Activated naive CD8-positive, alpha-beta T cell treated with anti-CD3 and anti-CD28 coated beads for 36 hours (primary cell): ENCODE measurements at places on chromosomes 13 and 19.

DNA sequence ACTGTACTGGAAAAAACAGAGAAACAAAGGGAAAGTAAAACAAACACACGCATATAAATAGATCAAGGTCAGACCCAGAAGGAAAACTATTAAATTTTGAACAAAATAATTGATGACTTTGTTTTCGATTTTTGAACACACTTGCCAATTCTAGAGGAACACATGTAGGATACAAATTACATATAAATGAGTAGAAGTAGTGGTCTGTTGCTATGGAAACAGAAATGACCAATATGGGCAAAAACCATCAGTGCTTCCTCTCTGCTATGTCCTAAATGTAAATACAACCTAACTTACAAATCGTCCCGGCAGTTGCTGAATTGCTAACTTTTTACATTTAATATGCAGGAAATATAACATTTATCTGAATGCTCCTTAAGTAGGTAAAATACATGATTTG lies 65.2 kb upstream of the POSTN start:
- no peak for DNase-seq

DNA sequence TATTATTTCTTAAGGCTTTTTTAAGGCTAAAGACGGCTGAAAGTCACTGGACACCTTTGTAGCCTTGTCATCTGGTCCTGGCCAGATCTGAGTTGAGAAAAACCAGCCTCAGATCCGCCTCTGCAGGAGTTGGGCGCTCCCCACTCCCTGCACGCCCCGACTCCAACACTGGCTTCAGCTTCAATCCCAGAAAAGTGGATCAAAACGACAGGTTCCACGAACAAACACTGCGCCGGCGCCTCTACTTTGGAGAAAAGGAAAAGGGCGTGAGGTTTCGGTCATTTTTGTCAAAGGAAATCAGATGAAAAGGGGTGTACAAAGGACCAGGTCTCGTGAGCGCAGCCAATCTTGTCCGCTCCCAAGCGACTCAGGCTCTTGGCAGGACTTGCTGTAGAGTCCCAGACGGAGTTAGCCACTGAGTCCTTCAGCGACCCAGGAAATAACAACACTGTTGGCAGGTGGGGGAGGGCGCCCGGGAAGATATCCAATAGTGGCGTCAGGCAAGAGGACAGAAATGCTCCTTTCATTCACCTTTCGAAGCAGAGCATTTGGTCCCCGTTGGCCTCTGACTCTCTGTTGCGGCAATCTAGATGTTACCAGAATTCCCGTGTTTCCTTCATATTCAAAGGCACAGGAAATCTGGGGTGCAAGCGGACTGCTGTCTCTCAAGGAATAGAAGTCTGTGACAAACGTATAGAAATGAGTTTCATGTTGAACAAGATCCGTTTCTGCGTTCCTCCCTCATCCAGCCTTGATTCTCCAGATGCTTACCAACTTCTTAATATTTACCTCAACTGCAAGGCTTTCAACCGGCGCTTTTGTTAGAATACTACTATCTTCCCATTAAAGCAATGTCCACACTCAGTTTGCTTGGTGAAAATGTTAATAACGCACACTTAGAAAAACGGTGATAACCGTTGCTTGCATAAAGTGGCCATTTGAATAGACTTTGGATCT lies 1.8 kb upstream of the CCNA1 start:
- no peak for DNase-seq

GRCh38 chr19:54460230-54461005 lies 3.2 kb downstream of the LENG9 start:
- DNase-seq: no peak

DNA sequence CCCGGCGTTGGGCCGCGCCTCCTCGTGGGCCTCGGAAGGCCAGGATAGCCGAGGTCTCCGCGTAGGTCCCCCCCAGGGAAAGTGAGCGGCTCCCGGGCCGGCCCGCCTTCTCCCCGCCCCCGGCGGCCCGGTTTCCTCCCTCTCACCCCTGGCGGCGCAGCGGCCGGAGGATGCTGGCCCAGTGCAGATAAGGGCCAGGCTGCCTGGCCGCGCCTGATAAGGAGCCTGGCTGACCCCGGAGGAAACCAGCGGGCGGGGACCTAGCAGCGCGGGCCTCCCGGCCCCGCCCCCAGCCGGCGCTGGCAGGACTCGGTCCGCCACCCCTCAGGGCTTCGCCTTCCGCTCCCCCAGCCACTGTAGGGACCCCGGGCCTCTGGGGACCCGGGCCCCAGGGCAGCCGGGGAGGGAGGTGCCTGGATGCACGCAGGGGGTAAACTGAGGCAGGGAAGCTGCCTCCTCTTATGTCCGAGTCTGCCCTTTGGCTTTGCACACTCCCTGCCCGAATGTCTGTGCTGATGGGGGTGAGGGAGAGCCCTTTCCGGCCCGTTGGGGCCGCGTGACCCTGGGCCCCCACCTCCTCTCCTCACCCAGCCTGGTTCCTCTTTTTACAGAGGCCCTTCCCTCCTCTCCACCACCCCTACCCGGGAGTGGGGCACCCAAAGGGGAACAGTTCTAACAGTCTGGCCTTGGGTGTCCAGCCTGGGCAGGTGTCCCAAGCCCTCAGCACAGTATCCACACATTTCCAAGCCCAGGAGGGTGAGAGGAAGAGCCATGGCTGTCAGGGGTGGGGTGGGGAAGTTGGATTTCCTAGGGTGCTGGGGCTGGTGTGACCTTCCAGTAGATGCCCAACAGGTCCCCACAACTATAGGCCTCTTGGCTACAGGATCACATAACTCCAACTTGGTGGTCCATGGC lies at the start of gene LYL1:
Gene LYL1 (minus strand): TSS at position 193 of the 915 bp plus-strand sequence. CDS start 1,687 bp downstream, outside the sequence.
- DNase-seq: peak; percentile 51

- no peak for DNase-seq
Measured at GRCh38 chr19:9407827-9408226, 27.5 kb downstream of the ZNF266 start.

DNA sequence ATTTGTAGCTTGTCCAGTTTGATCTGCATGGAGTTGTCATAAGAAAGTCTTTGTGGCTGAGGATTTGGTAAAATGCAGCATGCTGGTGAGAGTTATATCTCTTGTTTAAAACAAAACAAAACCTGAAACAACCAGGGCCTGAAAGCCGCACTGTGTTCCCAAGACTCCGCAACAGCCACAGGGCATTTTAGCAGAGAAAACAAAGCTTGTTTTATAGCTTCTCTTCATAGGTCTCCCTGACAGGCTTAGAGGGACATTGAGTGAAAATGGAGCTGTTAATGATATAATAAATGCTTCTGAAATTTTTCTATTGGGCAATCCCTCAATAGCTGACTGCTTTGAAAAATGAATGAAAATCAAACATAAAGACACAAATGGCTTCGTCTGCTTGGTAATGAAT lies 148.7 kb upstream of the RNF113B start:
- no peak for DNase-seq

DNA sequence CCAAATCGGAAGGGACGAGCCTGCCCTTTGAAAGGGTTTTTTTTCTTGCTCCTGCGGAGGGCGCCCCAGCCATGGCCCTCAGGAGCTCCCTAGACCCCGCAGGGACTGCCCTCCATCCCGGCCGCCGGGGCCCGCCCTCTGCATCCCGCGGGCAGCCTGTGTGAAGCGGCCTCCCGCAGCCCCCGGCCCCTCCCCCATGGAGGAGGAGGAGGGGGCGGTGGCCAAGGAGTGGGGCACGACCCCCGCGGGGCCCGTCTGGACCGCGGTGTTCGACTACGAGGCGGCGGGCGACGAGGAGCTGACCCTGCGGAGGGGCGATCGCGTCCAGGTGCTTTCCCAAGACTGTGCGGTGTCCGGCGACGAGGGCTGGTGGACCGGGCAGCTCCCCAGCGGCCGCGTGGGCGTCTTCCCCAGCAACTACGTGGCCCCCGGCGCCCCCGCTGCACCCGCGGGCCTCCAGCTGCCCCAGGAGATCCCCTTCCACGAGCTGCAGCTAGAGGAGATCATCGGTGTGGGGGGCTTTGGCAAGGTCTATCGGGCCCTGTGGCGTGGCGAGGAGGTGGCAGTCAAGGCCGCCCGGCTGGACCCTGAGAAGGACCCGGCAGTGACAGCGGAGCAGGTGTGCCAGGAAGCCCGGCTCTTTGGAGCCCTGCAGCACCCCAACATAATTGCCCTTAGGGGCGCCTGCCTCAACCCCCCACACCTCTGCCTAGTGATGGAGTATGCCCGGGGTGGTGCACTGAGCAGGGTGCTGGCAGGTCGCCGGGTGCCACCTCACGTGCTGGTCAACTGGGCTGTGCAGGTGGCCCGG lies 815 bp downstream of the MAP3K10 start:
- peak; percentile 40 for DNase-seq

DNA sequence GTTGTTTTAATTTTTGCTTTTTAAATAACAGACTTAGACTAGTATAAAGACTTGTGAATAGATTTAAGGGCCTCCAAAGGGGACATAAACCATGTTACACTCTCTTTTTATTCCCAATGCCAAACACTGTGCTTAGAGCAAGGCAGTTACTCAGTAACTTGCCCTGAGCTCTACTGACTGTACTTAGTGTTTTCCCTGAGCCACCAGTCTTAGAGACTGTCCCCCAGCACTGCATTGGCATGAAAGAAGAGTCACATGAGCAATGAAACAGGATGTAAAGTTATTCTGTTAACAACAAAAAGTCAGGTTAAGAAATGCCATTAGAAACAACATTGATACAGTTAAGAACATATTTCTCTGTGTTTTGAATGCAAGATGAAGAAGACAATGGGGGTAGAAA lies 187.9 kb downstream of the TBC1D4 start:
- no peak for DNase-seq

DNA sequence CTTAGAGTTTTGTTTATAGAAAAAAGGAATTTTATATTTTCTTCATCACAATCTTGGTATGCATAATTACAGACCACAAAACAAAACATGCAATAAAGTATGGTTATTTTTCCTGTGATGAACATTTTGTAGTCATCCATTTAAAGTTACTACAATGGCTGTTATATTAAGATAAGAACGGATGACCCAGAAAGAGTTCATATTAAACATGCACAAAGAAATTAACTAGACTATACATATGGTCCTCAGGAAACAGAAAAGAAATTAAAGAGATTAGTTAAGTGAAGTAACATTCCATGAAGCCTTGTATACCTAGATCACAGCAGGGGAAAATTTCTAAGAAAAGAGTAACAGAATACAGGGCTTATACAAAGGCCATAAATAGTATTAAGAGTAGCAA lies 36.8 kb downstream of the RBM26 start:
- DNase-seq: no peak

- peak; percentile 7 for DNase-seq
Measured at GRCh38 chr13:80340651-80341100, 250 bp downstream of the SPRY2 start.
